ENCODE measurements at places on chromosomes 12 and 14.

DNA sequence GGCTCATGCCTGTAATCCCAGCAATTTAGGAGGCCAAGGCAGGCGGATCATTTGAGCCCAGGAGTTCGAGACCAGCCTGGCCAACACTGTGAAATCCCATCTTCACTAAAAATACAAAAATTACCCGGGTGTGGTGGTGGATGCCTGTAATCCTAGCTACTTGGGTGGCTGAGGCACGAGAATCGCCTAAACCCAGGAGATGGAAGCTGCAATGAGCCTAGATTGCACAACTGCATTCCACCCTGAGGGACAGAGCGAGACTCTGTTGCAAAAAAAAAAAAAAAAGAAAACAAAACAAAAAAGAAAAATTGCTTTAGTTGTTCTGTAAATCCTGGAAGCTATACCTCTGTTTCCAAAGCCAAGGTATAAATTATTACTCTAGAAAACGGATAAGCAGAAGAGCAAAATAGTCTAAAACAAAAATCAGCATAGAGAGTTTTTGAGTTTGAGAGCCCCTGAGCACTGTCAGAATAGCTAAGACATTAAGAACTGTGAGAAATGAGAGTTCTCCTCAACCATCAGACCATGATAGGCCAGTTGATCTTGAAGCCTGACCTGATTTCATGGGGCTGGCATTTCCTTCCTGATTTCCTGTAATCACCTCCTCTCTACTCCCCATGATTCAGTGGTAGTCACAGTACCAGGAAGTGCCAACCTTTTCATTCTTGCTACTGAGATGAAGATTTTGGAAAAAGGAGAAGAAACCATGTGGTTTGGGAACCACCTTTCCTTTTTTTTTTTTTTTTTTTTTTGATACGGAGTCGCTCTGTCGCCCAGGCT lies 31.7 kb downstream of the ATP2A2 start:
- no peak for DNase-seq

DNA sequence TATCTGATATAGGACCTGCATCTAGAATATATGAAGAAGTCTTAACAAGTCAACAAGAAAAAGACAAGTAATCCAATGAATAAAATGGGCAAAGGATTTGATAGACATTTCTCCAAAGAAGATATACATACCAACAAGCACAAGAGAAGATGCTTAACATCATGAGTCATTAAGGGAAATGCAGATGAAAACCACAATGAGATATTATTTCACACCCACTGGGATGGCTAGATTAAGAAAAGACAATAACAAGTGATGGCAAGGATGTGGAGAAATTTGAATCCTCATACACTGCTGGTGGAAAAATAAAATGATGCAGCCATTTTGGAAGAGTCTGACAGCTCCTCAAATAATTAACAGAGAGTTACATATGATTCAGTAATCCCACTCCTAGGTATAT lies 502.6 kb downstream of the FUT8 start:
- DNase-seq, result no peak

- DNase-seq, result no peak
These were observed 371 bp downstream of the CHD8 start for GRCh38 chr14:21455592-21455911.

DNA sequence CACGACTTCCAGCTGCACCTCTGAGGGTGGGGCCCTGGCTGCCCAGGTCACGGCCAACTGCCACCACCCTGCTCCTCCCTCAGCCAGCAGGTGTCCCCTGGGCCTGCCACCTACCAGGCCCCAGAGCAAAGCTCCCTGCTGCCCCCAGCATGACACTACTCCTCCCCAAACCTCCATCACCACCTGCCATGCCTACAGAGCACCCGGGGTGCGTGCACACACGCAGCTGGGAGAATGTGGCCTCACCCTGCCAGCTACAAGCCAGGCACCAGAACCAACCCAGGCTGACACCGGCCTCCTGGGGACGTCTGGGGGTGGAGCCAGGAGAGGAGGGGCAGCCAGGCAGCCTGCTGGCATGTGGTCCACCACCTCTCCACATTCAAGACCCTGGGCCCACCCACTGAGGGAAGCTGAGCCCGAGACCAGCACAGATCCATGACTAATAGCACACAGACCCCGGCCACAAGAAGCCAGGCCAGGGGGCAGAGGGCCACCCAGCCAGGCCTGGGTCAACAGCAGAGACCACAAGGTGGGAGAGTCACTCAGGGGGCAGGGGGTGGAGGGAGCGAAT lies 3.4 kb downstream of the JAG2 start:
- DNase-seq, result no peak

DNA sequence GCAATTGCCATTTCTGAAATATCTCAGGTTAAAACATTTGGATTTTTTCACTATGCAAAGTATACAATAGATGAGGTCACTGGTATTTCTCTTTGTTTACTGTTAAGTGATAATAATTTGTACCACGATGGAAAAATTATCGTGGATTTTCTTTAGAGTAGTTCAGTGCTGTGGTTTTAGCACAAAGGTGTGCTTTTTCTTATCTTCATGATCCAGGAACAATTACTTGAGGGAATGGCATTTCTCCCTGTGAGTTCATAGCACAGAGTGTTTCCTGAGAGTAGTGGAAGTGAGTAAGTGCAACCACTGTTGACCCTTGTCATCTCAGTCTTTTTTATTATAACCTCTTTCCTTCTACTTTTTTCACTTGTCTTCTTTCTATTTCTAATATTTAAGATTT lies 86.8 kb downstream of the FGD4 start:
- no peak for DNase-seq

- no peak for DNase-seq
These were observed 122.1 kb downstream of the TTLL5 start for GRCh38 chr14:75783184-75783583.

- DNase-seq, result no peak
These were observed 2.3 kb upstream of the MYBPC1 start for GRCh38 chr12:101592448-101592847.

- no peak for DNase-seq
These were observed 71.5 kb downstream of the BRMS1L start for GRCh38 chr14:35897616-35898111.

DNA sequence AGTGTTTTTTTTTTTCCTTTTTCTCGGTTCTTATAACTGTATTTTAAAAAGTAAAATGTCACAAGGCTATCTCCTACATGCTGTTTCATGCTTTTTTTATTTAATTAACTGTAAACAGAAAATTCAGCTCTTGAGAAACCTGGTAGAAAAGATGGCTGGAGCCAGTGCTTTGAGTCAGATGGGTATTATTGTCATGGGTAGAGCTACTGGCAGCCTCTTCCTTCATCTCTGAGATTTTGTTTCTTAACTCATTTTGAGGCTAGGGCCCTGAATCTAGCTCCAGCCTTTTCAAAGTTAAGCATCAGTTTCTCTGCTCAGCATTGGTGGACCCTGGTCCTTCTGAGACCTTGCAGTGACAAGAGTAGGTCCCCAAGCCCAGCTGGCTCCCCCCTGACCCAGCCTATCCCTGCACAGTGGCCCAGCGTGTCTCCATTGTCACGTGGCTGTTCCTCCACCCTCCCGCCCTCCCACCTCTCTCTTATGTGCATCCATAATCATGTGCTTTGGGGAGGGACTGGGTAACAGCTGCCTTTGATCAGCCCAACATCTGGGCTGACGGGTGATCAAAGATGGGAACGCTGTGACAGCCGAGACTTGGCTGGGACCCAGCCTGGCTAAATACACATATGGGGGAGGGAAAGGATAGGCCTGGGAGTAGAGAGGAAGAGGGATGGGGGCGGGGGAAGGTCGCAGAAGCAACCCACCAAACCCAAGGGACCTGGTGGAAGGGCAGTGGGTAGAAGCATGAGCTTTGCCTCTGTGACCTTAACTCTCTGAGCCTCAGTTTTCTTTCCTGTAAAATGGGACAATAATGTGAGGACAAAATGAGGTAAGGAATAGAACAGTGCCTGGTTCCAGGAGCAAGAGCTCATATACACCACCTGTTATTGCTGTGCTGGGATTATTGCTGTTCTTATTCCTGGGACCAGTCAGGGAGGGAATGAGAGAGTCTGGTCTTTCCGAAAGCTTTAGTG lies 24.4 kb upstream of the RBM19 start:
- no peak for DNase-seq

DNA sequence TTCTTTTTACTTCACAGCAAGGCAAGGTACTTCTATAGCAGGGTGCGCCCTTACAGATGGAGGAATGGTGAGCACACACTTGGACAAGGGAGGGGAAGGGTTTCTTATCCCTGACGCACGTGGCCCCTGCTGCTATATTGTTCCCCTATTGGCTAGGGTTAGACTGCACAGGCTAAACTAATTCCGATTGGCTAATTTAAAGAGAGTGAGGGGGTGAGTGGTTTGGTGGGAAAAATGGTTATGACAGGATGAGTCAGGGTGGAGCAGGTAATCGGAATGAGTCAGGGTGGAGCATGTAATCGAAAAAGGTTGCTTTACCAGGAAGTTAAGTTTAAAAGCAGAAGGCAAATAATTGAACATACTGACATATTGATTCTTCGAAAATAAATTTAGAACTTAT lies 23.7 kb upstream of the RAB21 start:
- no peak for DNase-seq

GRCh38 chr14:72332046-72332445 lies 399.8 kb downstream of the RGS6 start:
- no peak for DNase-seq

DNA sequence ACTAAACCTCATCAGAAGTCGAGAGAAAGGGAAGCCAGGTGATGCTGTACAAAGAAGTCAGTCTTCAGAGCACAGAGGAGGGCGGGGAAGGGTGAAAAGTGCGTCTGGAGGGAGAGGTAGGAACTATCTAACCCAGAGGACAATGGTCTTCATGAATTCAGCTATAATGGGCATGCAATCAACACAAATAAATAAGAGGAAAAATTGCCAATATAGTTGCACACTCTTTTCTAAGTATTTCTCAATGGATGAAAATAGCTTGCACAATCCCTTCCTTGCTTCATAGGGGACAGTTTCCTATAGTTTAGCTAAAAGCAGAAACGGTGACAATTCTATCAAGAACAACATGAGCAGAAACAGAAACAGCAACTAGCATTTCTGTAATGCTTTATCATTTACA lies 931.2 kb downstream of the AACS start:
- no peak for DNase-seq

DNA sequence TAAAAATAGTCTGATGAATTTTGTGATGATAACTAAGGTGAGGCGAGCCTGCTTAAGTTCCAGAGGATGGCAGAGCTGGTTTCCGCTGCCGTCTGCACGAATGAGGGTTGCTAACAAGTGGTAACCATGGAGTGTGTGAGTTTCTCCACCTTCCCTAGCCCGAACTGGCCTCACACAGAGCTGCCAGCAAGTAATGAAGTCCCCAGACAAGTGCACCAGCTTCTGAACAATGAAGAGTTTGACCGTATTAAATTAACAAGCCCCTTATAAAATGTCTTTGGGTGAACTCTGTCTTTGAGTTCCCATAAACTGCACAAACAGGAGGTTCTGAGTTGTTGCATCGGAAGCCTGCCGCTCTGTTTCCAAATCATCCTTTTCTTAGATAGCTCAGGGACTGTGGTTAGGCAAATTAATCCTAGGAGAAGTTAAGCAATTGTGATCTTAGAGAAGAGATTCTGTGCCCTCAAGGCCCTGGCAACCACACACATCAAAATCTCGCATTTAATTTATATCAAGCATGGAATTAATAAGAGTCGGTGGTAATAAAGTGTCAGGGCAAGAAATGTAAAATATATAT lies 274.1 kb upstream of the DAAM1 start:
- no peak for DNase-seq

GRCh38 chr12:124309744-124310143 lies 14.9 kb downstream of the RFLNA start:
- DNase-seq, result no peak

DNA sequence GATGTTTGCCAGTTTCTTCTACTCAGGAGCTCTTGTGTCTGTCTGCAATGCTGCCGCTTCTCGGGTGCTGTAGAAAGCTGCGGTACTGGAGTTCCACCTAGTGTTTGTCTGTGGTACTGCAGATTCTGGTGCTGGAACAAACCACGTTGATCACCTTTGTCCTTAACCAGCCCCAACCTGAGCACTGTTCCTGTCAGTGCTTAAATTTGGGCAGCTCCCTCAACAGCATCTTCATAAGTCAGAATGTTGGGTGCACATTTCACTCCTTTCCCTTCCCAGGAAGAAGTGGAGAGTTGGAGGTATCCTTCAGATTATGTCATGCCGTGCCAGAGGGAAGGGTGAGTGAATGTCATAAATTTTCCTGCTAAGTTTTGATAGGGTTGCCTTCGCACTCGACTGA lies 48.7 kb upstream of the LALBA start:
- peak; percentile 44 for DNase-seq

DNA sequence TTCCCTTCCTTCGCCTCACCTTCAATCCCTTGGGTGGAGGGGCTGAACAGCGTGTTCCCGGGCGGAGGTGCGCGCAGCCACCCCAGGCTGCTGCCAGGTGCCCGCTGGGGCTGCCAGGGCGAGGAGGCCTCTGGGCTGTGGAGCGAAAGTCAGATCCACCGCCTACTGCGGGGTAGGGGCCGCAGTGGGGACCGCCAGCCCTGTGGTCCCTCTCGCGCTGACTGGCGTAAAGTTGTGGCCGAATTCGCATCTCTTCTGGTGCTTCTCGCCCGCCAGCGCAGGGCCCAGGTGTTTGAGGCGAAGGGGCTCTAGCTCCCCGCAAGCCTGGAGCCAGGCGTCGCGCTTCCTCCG lies 6.9 kb upstream of the HOXC4 start:
- no peak for DNase-seq

Data from activated CD4-positive, alpha-beta T cell treated with anti-CD3 and anti-CD28 coated beads, Interleukin-2, amount 50 U/mL, for 24 hours (primary cell).